NAMALWA (cell line): ENCODE measurements at places on chromosomes 16 and 17.

GRCh38 chr17:49473900-49474751, 21.0 kb upstream of the NGFR start:
- no peak for DNase-seq

- DNase-seq, result peak; percentile 94
Observed at GRCh38 chr16:21952793-21953540, at the start of gene UQCRC2. Gene UQCRC2 (plus strand): TSS chr16:21953361. CDS start chr16:21953424, 63 bp downstream.

GRCh38 chr17:55690105-55690508, 32.6 kb downstream of the TMEM100 start:
- peak; percentile 21 for DNase-seq

- DNase-seq, result no peak
Observed at GRCh38 chr17:81461607-81462500, 50.7 kb downstream of the ACTG1 start.

DNA sequence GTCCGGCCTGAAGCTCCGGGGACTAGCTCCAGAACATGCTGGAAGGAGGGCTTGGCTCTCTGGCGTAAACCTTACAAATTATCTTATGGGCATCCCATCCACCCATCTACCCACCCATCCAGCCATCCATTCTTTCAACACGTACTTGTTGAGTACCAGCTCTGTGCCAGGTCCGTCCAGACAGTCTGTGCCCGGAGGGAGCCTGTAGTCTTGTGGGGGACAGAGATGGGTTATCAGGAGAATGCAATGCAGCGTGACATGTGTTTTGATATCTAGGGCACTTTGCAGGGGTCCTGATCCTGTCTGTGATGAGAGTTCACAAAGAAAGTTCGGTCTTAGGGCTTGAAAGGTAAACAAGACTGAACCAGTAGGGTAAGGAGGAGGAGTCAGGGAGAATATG, 4.1 kb upstream of the SLC13A2 start:
- no peak for DNase-seq

DNA sequence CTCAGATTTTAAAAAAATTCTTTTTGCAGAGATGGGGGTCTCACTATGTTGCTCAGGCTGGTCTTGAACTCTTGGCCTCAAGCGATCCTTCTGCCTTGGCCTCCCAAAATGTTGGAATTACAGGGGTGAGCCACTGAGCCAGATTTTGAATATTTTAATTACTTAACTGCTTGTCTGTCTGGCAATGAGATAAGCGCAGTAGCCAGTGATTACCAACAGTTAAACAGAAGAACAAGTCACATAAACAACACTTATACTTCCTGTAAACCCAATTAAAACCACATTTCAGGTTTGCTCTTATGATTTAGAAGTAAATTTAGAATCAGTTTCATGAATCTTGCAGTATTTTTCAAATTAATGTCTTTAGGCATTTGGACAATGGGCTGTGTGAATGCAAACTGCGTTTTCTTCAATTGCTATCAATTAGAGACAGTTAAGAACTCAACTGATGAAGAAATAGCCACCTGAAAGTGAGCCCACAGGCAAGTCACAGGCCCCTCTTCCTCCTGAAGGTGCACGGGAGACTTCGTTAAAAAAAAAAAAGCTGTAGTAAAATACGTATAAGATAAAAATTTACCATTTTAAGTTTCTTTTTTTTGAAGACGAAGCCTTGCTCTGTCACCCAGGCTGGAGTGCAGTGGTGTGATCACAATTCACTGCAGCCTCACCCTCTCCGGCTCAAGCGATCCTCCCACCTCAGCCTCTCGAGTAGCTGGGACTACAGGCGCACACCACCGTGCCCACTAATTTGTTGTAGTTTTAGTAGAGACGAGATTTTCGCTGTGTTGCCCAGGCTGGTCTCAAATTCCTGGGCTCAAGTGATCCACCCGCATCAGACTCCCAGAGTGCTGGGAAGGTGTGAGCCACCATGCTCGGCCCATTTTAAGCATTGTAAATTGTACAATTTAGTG, 73.0 kb downstream of the PITPNC1 start:
- DNase-seq, result no peak

- no peak for DNase-seq
Observed at GRCh38 chr17:70217571-70217970, 48.2 kb downstream of the KCNJ2 start.

- no peak for DNase-seq
Observed at GRCh38 chr17:1126250-1126797, 53.5 kb downstream of the ABR start.

- no peak for DNase-seq
Observed at GRCh38 chr16:87125206-87126155, 191.7 kb downstream of the C16orf95 start.

- DNase-seq, result no peak
Observed at GRCh38 chr17:57713140-57713539, 32.0 kb downstream of the CCDC182 start.

- DNase-seq, result no peak
Observed at GRCh38 chr17:19342611-19343255, 19.8 kb downstream of the B9D1 start.

- DNase-seq, result peak; percentile 53
Observed at GRCh38 chr16:11914210-11915113, 1.3 kb downstream of the GSPT1 start.

DNA sequence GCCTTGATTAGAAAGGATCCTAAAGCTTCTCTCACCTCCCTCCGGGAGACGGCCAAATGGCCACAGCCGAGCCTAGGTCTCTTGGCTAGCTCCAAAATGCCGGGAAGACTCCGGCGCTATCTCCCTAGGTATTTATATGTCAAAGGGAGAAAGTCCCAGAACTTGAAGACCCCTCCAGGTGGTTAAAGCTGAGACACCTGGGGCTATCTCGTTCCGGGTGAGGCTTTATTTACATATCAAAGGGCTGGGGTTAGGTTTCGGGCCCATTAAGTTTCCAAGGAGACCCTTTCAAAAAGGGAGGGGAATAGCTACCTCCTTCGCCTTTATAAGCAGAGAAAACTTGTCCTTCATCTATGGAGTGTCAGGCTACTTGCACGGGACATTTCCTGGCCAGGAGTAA, 70.9 kb upstream of the KIFC3 start:
- no peak for DNase-seq

DNA sequence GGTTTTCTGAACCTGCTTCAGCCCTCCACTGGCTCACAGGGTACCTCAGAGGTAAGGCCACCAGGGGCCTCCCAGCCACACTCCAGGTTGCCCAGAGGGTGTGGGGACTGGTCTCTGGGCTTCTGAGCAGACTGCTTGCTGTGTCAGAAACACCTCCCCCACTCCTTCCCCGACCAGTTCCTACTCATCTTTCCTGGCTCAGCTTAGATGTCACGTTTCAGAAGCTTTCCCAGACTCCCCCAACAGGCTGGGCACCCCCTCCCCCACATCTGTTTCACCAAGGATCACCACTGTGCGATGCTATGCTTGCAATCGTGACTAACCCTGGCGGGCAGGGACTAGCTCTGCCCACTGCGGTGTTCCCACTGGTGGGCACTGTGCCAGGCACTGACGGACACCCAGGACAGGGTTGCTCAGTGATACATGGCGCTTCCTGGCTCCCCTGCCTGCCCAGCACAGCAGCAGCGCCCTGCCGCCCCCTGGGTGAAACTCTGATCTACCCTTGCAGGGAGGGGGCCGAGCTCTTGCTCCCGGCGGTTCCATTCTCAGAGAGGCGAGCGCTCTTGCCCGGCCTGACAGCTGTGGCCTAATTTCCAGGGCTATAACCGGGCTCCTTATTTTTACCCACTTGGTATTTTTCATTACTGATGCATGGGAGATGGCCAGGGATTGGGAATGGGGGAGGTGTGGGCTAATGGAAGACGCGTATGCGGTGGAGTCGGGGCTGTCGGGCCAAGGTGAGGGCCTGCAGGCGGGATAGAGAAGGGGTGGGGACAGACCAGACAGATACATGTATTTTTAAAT, 29.4 kb upstream of the MTSS2 start:
- DNase-seq, result no peak

- no peak for DNase-seq
Observed at GRCh38 chr17:70774339-70775117, 605.2 kb downstream of the KCNJ2 start.

GRCh38 chr16:62135911-62136310, 99.7 kb upstream of the CDH8 start:
- no peak for DNase-seq

- DNase-seq, result no peak
Observed at GRCh38 chr17:12959441-12959840, 58.4 kb downstream of the ELAC2 start.

DNA sequence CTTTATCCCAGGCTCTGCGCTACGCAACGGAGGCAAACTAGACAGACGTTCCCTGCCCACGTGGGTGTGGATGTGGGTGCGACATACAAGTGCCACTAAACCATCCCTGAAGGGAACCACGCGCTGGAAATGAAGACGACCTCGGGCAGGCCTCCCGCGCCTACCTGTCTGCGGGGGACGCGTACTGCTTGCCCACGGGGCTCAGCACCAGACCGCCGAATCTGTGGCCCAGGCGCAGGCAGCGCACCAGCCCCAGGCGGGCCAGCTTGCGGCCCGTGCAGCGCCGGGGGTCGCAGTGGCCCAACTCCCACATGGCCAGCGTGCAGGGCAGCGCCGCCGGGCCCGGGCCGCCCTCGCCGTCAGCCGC, 480 bp downstream of the TSR3 start:
- no peak for DNase-seq

- DNase-seq, result peak; percentile 41
Observed at GRCh38 chr16:75109732-75110243, 6.8 kb downstream of the LDHD start.

DNA sequence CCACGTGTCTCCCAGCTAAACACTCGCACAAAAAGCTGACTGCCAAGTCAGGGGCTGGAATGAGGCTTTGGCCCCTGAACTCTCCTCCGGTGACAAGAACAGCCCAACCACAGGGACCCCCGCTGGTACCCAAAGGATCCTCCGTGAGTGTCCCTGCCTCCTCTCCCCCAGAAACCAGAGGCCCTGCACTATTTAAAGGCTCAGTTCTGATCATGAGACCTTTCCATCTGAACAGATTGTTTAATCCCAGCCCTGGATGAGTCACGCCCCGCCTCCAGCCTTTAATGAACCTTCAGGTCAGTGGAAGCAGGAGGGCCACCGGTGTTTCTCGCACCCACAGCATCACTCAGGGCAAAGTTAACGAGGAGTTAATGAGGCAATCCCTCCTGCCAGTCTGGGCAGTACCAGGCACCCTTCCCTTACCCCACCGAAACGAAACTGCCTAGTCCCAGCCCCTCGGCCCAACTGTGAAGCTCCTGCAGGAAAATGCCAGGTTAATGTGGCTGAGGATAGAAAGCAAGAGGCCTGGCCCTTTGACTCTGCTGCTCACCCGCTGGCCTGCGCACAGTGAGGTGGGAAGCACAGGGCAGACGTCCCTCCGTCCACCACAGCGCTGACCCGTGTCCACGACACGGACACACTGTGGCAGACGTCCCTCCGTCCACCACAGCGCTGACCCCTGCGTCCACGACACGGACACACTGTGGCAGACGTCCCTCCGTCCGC, 32.4 kb downstream of the TIMM22 start:
- no peak for DNase-seq

GRCh38 chr17:78341559-78342448, 18.1 kb downstream of the SOCS3 start:
- no peak for DNase-seq

GRCh38 chr17:77141846-77142449, 1.2 kb downstream of the SEC14L1 start:
- no peak for DNase-seq

- DNase-seq, result no peak
Observed at GRCh38 chr17:15081008-15081407, 184.1 kb downstream of the PMP22 start.

DNA sequence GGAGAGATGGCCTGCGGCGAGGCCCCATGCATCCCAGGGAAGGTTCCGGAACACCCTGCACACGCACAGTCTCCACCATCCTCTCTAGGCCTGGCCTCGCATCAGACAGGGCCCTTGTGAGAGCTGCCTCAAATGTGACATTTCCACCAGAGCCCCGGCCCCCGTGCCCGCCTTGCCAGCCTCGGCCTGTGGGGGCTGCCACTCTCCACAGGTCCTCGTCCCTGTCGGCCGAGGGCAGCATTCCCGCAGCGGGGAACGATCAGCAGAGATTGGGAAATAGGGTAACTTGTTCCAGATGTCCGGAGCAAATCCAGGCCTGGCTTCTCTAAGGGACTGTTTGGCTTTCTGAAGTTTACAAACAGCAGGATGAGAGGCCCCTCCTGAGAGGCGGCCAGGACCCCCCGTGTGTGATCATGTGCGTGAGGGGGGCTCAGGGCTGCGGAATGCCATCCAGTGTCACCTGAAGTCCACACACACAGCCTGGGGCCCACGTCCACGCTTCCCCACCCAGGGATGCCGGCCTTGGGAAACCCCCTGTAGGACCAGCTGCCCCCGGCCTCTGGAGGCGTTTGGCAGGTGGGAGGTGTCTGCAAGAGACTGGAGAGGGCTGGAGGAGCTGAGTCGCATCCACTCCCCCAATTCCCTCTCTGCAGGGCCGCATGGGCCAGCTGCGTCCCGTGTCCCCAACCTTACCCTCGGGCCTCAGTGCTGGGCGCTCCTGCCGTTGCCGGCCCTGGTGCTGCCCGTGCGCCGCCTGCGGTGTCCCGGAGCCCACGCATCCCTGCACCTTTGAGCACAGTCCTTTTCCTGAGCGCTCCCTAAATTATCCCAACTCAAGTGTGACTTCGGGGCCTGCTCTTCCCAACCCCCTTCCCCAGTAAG, 70.4 kb downstream of the ZDHHC7 start:
- DNase-seq, result no peak

DNA sequence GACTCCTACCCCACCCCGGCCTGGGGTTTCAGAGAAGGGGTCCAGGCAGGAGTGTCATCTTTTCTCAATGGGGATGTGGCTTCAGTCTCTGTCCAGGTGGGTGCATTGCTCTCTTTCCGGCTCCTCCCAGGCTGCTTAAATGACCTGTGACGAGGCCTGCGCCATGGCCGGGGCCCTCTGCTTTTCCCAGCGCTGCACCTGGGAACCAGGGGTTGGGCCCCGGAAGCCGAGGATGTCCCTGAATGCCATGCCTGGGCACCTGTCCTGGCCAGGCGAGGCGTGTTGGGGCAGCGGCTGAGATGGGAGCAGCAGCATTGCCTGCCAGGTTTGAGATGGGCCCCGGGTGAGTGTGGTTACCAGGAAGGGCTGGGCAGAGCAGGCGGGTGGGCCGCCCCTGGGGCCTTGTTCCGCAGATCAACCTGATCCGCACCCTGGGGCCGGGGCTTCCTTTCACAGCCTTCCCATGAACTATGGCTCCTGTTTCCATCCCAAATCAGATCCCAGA, 147.4 kb downstream of the SEC14L1 start:
- DNase-seq, result no peak

DNA sequence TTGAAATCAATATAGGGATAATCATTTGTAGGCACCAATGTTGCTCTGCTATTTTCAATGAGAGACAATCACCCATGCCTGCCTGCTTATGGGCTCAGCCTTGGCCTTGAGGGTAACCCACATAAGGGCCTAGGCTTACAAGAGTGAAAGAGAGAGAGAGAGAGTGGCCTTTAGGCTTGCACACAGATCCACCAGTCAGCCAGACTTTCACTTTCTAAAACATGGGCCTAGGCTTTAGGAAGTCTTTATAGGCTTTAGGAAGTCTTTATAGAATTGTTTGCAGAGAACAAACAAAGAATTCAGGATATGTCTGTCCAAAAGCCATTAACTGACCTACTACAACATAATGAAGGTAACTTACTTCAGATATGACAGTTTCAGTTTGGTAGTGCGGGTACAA, 3.4 kb downstream of the ABCA9 start:
- DNase-seq, result no peak

- DNase-seq, result no peak
Observed at GRCh38 chr16:25048146-25048618, 33.0 kb upstream of the ARHGAP17 start.
